ENCODE measurements at places on chromosomes 1 and 21.

DNA sequence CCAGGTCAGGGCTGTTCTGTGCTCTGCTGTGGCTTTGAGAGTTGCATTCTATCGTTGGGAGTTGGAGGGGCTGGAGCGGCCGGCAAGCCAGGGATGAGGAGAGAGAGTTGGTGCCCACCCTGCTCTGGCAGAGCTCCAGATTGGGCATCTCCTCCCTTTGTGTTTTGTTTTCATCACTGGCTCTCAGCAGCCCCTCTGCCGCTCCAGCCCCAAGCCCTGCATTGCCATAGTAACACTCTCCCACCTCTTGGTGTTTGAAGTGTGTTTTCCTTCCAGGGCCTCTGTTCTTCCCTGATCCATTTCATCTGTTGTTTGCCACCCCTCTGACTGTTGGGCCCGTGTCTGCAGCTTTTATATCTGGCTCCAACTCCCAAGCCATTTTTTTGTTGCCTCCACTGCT is 152.7 kb downstream of the URB2 start:
- peak; percentile 71 for DNase-seq

- DNase-seq = no peak
These were observed 54.5 kb upstream of the RAP1A start for GRCh38 chr1:111565079-111565478.

DNA sequence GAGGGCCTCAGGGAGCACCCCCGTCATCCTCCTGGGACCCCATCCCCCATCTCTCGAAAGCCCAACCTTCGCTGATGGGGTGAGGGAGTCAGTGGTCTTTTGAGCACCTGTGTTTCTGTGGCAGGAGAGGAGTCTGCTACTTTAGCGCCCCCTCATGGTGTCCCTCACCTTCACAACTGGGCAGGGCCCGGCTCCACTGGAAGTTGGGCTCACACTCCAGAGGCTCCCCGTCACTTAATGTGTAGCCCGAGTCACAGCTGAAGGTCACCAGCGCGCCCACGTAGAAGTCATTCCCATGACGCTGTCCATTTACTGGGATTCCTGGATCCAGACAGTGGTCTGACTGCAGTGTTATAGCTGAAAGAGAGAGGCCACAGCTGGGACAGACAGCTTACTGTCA is 139.5 kb upstream of the HMGB4 start:
- no peak for DNase-seq

DNA sequence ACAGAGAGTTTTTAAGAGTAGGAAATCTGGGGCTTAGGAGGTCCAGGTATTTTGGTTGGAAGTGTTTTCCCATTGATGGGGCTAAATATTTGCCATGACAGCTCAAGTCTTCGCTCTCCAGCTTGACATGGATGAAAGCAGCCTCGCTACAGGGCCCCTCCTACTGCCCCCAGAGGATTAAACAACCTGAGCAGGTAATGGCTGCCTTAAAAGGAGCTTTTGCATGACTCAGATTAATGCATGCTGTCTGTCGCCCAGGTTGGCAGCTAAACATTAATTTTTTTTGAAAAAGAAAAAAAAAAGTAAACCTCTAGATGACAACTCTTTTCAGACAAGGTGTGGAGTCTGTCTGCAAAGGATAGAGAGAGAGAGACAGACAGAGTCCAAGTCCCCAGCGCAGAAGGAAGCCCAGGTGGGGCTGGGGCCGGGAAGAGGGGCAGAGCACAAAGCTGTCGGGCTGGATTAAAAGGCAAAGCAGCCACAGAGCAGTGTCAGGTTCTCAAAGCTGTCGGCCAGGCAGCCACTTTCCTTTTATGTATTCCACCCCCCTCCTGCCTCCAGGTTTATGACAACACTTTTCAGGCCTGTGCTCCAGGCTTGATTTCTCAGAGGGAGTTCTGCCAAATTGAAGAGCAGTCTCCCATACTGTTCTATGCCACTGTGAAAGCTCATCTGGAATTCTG is 127.9 kb downstream of the CLIC6 start:
- no peak for DNase-seq

DNA sequence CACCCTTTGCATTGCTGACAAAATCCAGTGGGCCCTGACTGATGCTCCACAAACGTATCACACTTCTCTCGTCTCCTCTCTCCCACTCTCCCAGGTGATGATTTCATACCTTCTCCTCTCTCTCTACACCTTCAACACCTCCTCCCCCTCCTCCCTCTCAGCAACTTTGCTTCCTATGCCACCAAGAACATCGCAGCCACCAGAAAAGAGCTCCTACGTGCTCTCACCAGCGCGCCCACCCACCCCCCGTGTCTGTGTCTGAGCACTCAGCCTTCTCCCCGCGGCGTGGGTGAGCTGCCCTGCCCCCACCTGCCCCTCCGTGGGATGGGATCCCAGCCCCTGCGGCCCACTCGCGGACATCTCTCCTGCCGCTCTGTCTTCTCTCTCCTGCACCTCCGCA is 55.1 kb upstream of the COX20 start:
- no peak for DNase-seq

DNA sequence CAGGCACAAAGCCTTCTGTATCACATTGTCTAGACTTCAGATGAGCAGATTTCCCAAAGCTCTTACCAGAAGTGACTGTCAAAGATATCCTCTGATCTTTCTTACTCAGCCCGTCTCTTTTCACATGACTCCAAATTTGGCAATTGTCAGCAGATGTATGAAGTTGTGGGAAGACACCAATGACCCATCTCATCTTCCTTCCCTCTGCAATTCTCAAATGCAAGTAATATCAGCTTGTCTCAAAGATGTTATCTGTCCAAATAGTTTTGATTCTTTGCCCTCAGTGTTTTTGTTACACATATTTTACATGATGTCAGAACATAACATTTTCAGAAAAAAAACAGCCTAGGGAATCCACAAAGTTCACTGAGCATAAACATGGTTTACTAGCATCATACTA is 45.1 kb upstream of the RGS2 start:
- DNase-seq = no peak

DNA sequence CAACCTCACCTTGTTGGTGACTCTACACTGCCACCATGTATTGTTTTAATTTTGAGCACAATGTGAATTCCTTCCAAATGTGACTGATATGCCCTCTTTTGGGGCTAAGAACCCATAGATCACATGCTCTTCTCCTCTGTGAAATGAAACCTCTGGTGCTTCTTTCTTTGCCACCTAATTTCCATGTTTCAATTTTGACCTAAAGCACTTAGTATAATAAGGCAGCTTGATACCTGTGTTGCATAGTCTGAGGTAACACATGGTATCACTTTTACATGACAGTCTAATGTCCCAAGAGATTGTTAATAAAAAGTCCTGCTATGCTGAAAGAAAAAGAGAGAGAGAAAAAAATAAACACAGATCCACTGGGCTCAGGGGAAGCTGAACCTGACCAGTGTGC is 24.2 kb downstream of the CLEC20A start:
- DNase-seq = no peak

- DNase-seq = no peak
These were observed 48.9 kb upstream of the ZNF326 start for GRCh38 chr1:89945852-89946476.

- peak; percentile 77 for DNase-seq
These were observed 12.3 kb upstream of the SLAMF7 start for GRCh38 chr1:160726498-160727315.

- DNase-seq = peak; percentile 24
These were observed 64.3 kb downstream of the PRKAA2 start for GRCh38 chr1:56709269-56709880.

- no peak for DNase-seq
These were observed 91.2 kb downstream of the TGFB2 start for GRCh38 chr1:218436346-218436745.

- peak; percentile 15 for DNase-seq
These were observed 72.8 kb downstream of the XCL2 start for GRCh38 chr1:168470901-168471431.

GRCh38 chr1:208476846-208477170 is 232.6 kb upstream of the PLXNA2 start:
- no peak for DNase-seq

DNA sequence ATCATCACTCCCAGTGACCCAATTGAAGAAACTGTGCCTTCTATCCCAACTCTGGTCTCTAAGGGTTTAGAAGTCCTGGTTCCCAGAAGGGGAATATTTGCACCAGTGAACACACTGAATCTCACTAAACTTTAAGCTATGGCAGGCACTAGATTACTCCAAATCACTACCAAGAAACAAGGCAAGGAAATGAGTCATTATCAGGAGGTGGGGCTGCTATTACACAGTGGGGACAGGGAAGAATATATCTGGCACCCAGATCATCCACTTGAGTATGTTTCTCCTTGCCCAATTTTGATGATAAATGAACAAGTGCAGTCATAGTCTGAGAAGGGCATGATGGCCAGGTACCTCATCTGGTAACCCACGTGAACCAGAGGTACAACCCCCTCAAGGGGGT is 7.0 kb downstream of the MRPL9 start:
- DNase-seq = no peak

DNA sequence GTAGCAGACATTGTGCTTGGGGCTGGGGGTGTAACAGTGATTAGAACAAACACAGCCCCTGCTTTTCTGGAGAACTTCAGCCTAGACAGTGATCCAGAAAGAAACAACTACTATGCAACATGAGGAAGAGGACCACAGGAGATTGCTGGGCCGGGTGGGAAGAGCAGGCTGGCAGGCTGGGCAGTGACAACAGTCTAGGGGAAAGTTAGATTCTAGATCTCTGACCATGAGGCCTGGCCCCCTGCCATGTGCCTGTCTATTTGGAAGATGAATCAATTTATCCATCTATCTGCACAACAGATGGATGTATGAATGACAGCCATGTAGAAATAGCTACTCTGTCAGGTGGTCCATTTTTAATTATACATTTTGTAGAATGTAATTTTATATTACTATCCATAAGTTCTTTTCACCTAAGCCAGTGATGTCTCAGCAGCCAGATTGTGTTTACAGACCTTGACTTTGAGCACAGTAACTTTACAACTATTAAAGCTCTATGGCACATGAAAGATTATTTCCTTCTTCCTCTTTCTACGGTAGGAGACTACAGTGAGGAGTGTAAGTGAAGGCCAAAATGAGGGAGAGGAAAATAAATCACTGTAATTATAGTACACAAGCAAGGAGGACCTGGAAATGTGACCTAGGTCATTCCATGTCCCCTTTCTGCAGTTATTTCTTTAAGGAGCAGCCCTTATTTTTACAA is 15.5 kb downstream of the CLIC6 start:
- DNase-seq = no peak

DNA sequence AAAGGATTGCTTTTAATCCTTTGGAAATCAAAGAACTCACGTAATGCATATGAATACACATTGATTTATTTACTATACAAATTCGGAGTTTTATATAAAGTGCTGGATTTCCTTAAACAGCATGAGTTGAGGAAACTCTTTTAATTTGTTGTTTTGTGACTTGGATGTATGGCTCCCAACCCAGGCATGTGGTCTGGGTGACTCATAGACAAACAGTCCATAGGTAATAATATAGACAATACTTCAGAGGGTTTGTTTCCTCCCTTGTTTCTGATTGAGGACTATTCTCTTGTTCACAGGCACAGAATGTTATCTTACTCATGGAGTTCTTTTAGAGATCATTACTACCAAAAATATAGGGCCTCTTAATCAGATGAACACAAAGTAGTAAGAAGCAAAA is 43.8 kb downstream of the XPR1 start:
- DNase-seq = no peak

DNA sequence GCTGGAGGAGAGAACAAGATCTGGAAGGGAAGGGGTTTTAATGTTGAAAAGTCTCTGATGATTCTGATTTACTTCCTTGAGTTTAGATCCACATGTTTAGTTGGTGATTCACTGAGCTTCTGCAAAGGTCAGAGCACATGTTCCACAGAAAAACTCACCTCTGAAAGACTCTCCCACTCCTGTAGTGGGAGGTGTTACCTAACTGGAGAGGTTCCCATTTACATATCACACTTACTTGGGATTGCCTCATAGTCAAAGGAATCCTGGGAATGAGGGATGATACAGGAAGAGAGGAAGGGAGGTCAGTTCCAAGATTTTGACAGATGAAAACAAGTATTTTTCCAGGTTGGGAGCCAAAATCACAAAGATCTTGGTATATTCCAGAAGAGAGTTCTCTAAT is 2.7 kb upstream of the NTNG1 start:
- DNase-seq = no peak

- DNase-seq = no peak
These were observed 120.2 kb downstream of the ACTL8 start for GRCh38 chr1:17875171-17875881.

DNA sequence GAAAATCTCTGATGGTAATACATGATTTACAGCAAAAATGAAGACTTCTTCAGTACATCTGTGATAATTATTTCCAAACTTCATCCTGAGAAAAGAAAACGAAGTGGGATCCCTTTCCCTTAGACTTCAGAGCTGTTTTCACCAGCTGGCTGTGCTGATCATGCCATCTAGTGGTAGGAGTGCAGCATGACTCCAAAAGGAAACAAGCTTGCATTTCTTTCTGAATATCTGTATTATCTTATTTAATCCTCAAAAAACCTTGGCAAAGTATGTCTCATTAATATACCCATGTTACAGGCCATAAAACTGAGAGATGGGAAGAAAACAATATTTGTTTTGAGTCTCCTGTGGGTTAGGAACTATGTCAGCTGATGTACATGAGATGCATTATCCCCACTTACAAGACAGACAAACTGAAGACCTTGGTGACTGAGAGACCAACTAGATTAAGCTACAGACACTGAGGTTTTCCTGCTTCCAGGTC is 9.8 kb upstream of the GJA8 start:
- peak; percentile 63 for DNase-seq

DNA sequence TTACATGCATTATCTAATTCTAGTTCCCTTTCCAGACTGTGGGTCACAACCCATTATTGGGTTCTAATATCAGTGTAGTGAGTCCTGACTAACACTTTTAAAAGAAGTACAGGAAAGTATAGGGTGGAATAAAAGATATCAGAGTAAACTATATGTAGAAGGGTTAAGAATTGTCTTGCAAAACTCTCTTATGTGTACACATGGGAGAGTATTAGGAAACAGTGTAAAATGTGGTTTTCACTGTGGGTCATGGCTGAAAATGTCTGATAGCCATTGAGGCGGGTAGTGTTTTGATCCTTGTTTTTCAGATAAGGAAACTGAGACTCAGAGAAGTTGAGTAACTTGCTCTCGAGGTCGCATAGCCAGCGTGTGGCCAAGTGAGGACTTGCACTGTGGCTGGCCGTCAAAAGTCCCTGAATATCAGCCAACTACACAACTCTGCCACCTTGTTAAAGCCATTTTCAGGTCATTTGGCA is 18.5 kb upstream of the MTARC1 start:
- no peak for DNase-seq

DNA sequence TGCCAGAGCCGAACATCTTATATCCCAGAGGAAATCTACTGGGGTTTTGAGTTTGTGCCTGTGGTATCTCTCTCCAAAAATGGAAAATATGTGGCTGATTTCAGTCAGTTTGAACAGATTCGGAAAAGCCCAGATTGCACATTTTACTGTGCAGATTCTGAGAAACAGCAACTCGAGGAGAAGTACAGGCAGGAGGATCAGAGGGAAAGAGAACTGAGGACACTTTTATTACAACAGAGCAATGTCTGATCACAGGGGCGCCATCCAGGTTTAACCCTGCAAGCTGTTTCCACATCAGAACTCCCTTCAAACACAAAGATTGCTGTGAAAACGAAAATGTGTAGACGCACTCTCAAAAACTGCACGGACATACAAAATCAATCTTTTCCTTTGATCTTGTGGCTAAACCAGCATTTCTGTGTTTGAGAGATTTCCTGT is 43.4 kb downstream of the KCNJ15 start:
- no peak for DNase-seq

Measured in retina (tissue), 1 donor.